Activated CD4-positive, alpha-beta T cell treated with anti-CD3 and anti-CD28 coated beads, Interleukin-2, Interleukin-4, amounts not matched to agents 100 ng/mL and 50 ng/mL, durations not matched to agents 16 hours and 8 hours (primary cell): ENCODE measurements at places on chromosomes 1 and 21.
A peak's percentile ranks its signal among the peaks of the same experiment; 100 is the strongest.

DNA sequence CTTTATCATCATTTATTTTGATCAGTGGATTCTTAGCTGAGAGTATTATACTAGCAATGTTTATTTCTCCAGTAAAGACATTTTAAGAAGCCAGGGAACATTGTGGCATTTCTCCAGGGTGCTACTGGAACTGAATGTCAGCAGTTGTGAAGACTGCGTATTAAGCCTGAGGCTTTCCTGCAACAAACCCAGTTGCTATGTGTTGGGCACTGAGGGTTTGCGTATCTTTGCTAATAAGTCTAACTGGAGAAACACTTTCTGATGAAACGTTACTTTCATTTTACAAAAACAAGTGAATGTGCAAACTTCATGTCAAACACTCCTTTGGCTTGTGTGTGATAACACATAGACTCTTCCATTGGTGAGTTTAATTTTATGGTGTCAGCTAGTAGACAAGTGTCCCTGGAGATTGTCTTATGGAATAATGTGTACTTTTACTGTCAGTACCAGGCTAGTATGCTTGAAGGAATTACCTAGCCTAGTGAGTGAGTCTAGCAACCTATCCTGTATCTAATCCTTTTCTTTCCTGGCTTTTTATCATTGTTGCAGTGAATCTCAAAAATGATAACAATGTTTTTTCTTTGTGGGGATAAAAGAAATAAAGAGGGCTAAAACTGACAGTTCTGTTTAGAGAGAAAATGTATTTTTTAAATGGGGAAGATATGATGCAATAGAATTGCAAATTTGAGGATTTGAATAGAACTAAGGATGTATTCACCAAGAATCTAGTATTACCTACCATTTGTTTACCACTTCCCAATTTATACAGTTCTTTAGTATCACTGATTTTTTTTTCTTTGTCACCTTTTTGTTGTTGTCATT is 70.1 kb downstream of the MTR start:
- DNase-seq, result no peak

GRCh38 chr21:45411810-45412206 is 6.8 kb downstream of the COL18A1 start:
- no peak for DNase-seq

GRCh38 chr1:173417563-173417962 is 59.6 kb upstream of the PRDX6 start:
- no peak for DNase-seq

DNA sequence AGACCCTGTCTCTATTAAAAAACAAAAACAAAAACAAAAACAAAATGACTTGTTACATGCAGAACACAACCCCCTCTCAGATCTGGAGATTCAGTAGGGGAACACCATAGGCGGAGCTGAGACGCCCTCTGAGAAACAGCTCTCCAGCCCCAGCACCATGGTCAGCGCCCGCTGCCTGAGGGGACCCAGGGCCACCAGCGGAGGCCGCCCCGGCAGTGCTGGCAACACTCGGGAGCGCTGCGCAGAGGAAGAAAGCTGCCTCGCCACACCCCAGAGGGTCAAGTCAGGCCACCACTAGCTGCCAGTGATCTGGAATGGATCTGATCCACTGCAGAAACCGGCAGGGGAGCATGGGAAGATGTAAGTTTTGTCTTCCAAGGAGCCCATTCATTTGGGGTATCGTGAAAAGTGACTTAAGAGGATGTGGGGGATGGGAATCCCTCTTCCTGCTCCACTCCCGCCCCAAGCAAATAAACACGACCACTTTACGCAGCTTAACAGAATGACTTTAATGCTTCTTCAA is 3.1 kb downstream of the ACTA1 start:
- peak; percentile 20 for DNase-seq

DNA sequence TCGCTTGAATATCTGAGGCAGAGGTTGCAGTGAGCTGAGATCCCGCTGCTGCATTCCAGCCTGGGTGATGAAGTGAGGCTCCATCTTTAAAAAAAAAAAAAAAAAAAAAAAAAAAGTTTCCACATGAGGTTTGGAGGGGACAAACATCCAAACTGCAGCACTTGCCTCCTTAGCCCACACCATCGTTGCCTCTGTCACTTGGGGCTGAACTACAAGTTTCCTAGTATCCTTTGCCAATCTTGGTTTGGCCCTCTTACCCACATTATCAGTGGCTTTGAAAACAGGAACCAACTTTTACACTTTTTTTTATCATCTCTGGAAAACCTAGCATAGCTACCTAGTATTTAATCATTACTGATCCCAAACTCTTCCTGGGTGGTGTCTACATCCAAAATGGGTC is 59.2 kb downstream of the CLSTN1 start:
- DNase-seq, result no peak

- DNase-seq, result no peak
Observed at GRCh38 chr1:61277121-61277690, 194.8 kb downstream of the NFIA start.

- no peak for DNase-seq
Observed at GRCh38 chr1:68358439-68358838, 91.3 kb downstream of the RPE65 start.

GRCh38 chr1:205585835-205586785 is 45.7 kb downstream of the ELK4 start:
- no peak for DNase-seq

GRCh38 chr1:9009438-9010370 is 16.5 kb downstream of the SLC2A7 start:
- peak; percentile 13 for DNase-seq

DNA sequence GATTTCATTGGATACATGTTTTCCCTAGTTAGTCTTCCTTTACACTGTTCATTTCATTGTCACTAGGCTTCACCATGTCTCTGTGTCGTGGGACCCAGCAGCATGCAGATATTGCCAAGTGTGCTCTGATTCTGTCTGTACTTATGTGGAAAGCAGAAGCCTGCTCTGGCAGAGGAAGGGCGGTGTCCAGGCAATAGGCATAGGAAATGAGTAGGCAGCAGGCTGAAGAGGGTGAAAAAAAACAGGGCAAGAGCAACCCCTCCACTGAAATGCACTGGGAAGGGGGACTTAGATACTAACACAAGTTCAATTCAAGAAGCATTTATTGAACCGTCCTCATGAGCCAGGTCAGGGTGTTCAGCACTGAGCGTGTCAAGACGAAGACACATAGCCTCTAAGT is 85.2 kb upstream of the VAV3 start:
- no peak for DNase-seq

DNA sequence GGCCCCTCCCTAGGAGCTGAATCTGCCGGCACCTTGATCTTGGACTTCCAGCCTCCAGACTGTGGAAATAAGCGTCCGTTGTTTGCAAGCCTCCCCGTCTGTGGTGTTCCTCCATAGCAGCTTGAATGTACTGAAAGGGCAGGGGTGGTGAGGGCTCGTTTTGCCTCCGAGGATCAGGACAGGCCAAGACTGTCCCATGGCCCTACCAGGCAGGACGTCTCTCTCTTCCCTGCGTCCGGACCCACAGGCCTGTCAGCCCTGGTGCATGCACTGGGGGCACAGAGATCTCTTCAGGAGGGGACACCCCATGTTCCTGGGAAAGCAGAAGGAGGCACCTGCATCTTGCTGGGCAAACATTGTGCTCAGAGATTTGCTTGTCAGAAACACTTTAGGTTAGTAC is 156.3 kb upstream of the C1orf174 start:
- no peak for DNase-seq

DNA sequence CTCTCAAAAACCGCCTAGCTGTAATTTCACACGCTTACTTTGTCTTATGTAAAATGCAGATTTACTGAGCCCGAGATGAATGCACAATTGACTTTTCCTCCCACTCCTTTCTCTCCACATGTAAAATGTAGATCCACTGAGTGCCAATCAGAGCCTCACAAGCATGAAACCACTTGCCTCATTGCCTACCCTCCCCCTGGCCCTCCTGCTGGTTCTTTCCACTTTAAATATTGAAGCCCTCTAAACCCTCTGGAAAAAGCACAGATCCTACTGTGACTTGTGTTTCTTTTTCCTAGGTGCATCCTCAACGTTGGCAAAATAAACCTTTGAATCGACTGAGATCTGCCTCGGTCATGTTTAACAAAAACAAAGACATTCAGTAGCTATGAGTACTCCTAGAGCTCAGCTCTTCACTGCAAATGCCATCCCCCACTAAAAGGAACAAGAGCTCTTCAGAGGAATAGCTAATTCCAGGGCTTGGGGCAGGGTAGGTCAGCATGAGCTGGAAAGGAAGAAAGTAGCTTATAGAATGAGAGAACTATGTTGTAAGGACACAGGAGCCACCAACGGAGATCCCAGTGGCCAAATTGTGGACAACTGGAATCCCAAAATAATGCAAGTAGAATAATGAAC is 365.5 kb upstream of the RUNX1 start:
- no peak for DNase-seq

DNA sequence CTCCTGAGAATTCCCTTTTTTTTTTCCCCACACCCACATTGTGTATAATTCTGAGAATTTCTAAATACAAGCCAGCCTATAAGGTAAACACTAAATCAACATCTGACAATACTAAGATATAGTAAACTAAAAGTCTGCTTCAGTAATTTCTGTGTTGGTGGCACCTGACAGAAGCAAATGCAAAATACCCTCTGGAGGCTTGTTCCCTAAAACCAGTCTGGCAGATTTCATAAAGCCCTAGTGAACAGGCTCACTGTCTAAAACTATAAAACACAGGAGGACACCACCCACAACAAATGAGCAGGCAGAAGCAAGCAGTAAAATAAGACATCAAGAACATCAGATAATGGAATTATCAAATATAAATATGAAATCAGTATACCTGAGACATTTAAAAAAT is 11.5 kb downstream of the TRIM33 start:
- DNase-seq, result no peak

GRCh38 chr1:29382851-29383745 is 146.8 kb downstream of the PTPRU start:
- DNase-seq, result no peak

GRCh38 chr1:8450312-8450711 is 132.4 kb downstream of the SLC45A1 start:
- DNase-seq, result no peak

DNA sequence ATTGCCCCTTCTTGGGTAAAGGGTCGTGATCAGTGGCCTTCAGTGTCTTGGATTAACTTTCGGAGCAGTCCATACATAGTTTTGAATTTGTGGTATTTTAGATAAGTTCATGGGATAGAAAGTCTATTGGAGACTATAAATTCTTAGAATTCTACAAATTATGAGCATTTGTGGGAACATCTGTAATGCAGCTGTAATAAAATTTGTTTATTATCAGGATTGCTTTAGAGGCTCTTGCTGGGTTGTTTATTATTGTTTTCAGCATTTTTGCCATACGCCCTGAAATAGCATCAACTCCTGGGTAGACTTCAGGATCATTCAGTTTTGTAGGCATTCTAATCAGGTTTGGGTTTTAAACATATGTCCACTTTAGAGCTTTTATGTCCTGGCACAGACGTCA is 16.1 kb downstream of the LAMC1 start:
- DNase-seq, result no peak

DNA sequence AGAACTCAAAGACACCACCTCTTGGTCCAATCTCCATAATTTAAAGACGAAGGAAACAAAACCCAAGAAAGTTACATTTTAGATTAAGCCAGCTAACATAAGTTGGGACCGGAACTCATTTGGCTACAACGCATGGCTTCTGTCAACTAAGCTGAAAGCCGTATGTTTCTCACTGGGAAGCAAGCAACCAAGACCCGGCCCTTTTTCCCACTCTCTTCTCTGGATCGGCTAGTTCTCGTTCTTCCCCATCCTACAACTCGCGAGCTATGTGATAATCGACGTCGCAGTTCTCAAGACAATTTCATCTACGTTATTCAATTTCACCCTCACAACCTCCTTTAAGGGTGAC is 601 bp downstream of the CCT8 start:
- DNase-seq, result no peak

- DNase-seq, result no peak
Observed at GRCh38 chr1:53539226-53539625, 80.0 kb downstream of the DMRTB1 start.

- DNase-seq, result peak; percentile 23
Observed at GRCh38 chr1:9822897-9823692, 670 bp downstream of the CLSTN1 start.

DNA sequence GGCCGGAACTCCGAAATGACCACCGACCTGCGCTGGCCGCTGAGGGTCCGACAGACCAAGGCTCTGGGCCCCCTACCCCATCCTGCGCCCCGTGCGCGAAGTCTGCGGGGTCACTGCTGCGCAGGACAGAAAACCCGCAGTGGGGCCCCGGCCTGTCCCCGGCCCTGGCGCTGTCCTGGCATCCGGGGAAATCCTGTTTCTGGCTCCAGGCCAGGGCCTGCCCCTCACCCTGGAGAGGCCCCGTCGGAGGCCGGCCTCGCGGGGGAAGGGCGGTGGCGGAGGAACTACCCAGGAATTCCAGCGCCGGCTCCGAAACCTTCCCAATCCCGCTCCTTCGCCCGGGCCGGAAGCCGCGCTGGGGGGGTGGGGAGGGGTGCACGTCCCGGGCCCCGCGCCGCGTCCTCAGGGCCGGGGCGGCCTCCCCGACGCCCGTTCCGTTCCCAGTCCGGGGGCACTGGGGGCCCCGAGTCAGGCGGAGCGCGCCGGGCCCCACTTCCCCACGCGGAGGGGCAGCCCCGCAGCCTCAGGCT is 77.0 kb downstream of the MORN1 start:
- DNase-seq, result no peak

GRCh38 chr1:232353001-232353400 is 276.9 kb downstream of the SIPA1L2 start:
- DNase-seq, result no peak

DNA sequence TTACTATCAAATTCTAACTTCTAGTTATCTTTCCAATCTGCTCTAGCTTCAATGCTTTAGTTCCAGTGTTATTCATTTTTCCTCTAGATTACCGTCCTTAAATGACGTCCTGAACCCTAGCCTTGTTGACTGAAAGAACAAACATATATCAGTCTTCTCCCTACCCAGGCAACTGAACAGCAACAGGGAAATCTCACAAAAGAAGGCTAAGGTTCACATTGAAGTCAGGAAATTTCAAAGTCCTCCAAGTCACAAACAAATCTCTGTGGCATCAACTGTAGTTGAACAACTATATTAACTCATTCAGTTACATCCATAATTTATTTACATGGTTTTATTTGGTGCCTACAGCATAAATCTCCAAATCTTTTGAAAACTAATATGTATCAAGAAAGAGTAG is 19.5 kb downstream of the FOXJ3 start:
- DNase-seq, result no peak

DNA sequence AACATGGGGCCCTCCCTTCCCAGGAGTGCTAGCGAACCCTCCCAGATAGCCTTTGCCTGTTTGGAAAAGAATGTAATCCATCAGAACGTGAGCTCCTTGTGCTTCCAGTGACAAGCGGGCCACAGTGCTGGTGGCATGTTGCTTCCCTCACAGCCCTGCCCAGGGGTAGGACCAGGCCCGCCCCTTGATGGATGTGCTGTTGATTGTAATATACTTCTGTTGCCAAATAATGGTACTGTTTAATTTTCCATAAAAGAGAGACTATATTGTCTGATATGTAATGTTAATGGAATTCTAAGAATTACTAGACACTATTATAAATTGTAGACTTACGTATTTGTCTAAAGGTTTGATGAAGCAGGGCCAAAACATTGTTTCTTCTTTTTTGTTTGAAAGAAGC is 16.4 kb downstream of the ATP5PO start:
- DNase-seq, result no peak

- no peak for DNase-seq
Observed at GRCh38 chr1:13808729-13809131, 108.7 kb downstream of the PRDM2 start.
